Left ventricle myocardium superior (tissue), 1 donor: ENCODE measurements at places on chromosomes 11 and 22.

DNA sequence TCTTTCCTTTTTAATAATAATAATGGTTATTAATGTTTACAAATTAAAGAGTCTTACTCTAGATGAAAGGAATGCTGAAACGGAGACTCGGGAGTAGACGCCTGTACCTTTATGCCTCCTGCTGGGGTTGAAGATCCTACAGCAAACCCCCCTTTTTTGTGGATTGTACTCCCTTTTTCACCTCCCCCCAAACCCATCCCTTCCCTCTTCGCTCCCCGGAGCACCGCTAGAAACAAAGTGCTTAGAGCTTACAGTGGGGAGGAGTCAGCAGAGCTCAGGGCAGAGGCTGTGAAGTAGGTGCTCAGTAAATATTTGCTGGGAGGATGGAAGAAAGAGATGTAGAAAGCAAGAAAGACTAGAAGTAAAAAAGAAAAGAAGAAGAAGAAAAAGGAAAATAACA, 169.7 kb downstream of the NXPE2 start:
- no peak for DNase-seq

- DNase-seq, result peak; percentile 12
Observed at GRCh38 chr22:48579043-48579927, 1248.4 kb downstream of the BRD1 start.

- DNase-seq, result no peak
Observed at GRCh38 chr11:70577948-70578347, 179.6 kb downstream of the CTTN start.

GRCh38 chr11:34052608-34053160, 1.2 kb downstream of the CAPRIN1 start:
- DNase-seq, result peak; percentile 35

DNA sequence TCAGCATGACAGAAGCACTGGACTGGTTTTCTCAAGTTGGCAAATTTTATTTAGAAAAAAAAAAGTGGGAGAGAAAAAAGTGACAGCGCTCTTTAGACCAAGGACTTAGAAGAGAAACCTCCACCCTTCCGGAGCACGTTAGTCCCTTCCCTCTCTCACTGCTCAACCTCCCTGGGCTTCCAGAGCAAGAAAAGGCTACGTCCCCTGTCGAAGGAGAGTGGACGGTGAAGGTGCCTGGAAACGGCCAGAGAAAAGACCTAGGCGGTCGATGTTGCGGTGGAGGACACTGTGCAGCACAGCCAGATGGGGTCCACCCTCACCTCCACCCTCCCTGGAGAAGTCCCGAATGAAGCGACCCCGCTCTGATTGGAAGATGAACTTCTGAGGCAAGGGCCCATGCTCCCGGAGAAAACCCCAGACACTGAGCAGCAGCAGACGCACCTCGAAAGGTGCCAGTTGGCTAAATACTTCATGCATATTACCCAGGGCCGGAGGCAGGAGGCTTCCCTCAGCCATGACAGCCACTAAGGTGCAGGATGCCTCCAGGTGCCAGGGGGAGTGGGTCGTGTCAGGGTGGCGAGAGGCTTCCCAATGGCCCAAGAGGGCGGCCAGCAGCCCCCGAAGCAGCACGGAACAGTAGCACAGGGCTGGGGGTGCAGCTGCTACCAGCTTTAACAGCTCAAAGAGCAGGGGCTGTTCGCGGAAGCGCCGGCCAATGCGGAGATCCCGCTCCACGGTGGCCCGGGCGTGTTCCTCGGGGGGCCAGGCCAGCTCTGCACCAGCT, 604 bp upstream of the GANAB start:
- DNase-seq, result peak; percentile 36

- DNase-seq, result no peak
Observed at GRCh38 chr11:107787733-107788132, 70.9 kb downstream of the SLC35F2 start.

- no peak for DNase-seq
Observed at GRCh38 chr11:122038543-122038942, 77.5 kb downstream of the BLID start.

- DNase-seq, result no peak
Observed at GRCh38 chr11:12666915-12667314, 7.3 kb upstream of the TEAD1 start.

DNA sequence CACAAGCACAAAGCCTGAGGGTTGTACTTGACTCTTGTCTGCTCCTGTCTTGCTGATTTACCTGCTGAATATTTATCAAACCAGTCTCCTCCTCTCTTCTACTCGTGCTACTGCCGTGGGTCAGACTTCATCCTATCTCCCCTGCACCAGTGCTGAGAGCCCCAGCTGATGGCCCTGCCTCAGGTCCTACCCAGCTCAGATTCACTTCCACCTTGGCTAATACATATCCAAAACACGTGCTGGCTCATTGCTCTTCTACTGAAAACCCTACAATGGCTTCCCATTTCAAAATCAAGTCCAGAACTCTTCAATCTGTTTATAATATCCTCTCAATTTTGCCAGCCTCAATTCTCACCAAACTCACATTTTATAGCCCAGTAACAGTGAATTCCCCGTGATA, 48.3 kb downstream of the RAB30 start:
- no peak for DNase-seq

GRCh38 chr11:111846063-111846462, 25.3 kb downstream of the ALG9 start:
- DNase-seq, result no peak

DNA sequence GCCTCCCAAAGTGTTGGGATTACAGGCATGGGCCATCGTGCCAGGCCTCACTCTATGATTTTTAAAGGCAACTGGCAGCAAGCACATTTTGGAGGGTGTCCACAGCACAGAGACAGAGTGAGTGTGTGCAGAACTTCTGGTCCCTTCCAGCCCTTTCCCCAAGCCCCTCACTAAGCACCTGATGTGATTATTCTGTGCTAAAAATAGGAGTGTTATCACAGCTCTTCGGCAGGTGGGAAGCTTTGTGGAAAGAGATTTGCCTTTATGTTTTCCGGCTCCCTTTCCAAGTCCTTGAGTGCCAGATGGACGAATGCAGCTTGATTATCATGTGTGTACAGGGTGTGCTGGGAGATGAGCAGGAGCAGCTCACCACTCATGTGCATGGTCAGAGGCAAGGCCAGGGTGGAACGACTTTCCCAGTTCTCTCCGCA, 310.8 kb downstream of the DDX10 start:
- peak; percentile 70 for DNase-seq

DNA sequence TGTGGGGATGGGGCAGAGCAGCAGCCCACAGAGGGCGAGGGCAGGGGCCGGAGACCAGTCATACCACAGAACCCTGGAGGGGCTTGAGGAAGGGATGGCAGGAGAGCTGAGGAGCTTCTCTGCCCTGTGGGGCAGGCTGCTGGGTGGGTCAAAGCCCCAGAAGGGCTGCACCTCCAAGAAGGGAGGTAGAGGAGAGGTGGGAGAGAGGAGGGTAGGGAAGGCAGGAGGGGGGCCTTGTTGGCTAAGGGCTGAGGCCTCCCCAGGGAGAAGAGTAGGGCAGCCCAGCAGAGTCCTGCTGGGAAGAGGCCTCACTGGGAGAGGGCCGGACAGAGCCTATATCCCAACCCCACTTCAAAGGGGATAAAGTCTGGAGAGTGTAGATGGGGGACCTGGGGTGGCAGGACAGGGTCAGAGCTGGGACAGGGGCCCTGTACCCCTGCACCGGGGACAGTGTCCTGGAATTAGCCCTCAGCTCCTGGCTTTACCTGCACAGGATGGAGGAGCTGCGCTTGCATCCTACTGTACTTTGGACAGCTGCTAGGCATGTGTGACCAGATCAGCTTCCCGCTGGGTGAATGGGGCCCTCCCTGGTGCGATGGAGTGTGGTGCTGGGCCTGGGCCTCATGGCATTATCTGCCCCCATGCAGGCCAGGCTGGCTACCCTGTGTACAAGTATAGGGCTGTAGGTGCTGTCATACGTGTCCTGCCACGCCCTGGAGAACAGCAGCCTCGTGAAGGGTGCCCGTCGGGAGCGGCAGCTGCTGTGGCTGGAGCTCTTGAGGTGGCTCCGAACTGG, 7.3 kb downstream of the DGCR6L start:
- DNase-seq, result no peak

DNA sequence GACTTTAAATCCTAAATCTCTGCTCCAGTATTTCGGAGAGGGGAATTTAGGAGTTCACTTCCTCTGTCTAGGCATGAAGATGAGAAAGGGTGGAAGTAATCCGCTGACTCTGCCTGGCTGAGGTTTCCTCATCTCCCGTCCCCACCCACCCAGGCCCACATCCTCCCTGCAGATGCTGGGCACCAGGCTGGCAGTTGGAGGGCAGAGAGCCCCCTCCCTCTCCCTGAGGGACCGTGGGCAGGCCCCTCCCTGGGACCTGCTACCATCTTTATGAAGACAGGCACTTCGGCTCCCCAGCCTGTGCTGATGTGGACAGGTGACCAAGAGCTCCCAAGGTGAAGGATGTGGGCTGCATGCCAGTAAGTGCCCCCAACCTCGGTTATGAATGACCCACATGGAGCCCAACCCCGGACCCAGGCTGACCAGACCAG, 6.7 kb downstream of the CASTOR1 start:
- no peak for DNase-seq

DNA sequence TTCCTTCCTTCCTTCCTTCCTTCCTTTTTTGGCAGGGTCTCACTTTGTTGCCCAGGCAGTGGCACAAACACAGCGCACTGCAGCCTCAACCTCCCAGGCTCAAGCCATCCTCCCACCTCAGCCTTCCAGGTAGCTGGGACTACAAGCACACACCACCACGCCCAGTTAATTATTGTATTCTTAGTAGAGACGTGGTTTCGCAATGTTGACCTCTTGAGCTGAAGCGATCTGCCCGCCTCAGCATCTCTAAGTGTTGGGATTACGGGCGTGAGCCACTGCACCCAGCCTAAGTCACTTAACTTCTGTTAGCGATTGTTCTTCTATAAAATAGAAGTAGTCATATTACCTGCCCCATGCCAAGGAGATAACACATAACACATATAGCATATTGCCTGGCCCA, 2.8 kb upstream of the SYTL2 start:
- no peak for DNase-seq

- DNase-seq, result peak; percentile 56
Observed at GRCh38 chr22:24099666-24100065, 81.6 kb upstream of the SUSD2 start.
